ENCODE measurements at places on chromosomes 4 and X.

GRCh38 chrX:43357741-43358140 lies 298.4 kb upstream of the MAOA start:
- DNase-seq: no peak

DNA sequence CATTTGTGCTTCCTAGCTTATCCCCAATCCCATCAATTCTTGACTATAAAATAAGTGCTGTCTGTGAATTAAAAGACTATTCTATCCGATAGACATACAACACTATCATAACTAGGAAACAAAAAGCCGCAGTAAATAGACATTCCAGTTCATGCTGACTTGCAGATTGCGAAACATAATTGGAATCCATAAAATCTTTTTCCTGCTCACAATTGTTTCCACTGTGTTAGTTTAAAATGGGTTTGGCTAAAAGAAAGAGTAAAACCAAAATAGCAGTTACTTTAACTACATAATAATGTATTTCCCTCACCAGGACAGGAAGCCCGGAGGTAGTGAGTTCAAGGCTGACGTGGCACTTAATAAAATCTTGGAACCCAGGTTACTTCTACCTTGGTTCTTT lies 17.2 kb downstream of the SMIM31 start:
- DNase-seq: no peak

DNA sequence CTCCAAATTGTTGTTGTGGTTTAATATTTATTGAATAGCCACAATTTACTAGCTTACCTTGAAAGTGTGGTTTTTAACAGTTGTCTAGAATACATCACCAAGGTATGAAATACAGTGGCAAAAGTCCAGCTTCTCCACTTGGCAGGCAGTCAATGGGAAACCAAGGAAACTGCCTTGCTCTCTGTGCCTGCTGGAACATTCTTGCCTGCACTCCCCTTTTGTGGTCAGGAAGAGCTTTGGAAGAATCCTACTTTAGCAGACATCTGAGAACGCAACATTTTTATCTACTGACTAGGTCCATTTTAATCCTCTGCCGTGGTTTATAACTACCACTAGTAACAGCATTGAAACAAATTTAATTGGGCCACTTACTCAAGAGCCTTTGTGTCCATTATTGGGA lies 64.5 kb downstream of the TENM3 start:
- no peak for DNase-seq

DNA sequence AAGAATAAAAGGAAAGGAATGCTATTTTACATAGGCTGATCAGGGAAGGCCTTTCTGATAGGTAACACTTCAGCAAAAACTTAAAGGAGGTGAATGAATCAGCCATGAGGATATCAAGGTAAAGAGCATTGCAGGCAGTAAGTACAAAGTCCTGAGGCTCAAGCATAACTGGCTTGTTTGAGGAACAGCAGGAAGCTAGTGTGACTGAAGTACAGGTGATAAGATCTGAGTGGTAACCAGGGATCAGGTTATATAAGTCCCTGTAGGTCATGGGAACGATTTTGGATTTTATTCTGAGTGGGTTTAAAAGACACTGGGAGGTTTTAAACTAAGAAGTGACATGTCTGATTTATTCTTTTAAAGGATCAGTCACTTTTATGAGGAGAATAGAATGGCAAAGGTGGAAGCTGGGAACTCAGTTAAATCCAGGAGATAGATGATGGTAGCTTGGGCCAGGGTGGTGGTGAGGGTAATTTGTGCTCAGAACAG lies 47.1 kb upstream of the THOC2 start:
- DNase-seq: no peak

DNA sequence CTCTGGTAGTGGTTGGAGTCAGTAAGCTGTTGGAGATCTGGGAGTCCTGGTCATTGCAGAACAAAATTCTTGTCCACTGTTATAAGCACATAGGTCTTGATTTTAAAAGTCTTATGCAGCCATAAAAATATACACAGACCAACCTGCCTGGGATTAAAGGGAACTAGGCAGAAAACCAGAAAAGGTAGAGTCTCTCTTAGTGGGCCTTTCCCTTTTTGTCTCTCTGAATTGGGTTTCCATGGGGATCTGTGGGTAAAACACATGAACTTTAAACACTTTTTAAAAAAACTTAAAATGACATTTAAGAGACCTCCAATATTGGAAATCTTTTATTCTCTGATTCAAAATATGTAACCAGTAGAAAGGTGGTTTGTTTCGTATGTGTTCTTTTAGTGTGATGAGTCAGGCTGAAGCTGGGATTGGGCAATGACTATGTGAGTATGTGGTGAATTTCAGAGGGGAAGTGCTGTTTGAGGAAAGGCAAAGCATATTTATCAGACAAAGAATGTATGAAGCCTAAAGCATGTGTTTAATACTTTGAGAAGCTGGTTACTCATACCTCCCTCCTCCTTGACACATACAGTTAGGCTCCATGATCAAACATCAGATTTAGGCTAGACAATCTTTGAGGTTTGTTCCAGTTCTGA lies 29.6 kb downstream of the SLC16A2 start:
- no peak for DNase-seq

GRCh38 chr4:122873821-122874593 lies 47.4 kb downstream of the FGF2 start:
- no peak for DNase-seq
